ENCODE measurements at places on chromosomes 11 and 22.

- peak; percentile 21 for DNase-seq
Measured at GRCh38 chr11:94968334-94968958, 4.9 kb downstream of the CWC15 start.

GRCh38 chr11:46738887-46739286 lies 19.9 kb downstream of the F2 start:
- DNase-seq: no peak

GRCh38 chr22:36901411-36902142 lies 11.9 kb upstream of the CSF2RB start:
- peak; percentile 96 for DNase-seq

DNA sequence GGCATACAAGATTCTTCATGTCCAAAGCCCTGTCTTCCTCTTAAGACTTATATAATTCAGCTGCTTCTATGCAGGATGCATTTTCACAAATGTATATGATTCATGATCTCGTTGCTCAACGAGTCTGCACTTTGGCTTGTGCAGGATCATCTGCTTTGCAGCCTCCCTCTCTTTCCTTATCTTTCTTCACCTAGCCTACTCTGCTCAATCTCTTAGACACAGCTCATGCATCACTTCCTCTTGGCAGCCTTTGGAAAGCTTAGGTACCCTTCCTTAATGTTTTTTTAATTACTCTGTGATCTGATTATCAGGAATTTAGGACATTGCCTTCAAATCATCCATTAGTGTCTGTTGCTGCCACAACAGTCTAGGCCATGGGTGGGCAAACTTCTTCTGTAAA lies 673.8 kb downstream of the NELL1 start:
- DNase-seq: peak; percentile 1

GRCh38 chr11:123434262-123434661 lies 4.2 kb downstream of the GRAMD1B start:
- DNase-seq: no peak

DNA sequence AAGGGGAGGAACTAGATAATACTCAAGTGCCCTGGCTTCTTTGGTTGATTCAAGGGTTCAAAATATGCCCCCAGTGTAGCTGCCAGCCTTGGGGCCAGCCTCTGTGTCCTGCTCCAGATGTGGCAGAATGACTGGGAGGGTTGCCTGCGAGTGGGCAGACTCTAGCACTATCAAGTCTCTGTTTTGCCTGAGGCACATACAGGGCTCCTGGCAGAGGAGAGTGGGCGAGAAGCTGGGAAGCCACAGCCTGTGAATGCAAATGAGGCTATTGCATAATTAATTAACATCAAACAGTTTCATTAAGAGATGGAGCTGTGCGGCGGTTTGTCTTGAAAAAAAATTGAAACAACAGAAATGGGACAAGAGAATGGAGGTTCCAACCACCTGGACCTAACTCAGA lies 50.8 kb downstream of the BUD13 start:
- DNase-seq: no peak

- DNase-seq: peak; percentile 73
Measured at GRCh38 chr22:23219822-23220484, 39.6 kb downstream of the BCR start.

DNA sequence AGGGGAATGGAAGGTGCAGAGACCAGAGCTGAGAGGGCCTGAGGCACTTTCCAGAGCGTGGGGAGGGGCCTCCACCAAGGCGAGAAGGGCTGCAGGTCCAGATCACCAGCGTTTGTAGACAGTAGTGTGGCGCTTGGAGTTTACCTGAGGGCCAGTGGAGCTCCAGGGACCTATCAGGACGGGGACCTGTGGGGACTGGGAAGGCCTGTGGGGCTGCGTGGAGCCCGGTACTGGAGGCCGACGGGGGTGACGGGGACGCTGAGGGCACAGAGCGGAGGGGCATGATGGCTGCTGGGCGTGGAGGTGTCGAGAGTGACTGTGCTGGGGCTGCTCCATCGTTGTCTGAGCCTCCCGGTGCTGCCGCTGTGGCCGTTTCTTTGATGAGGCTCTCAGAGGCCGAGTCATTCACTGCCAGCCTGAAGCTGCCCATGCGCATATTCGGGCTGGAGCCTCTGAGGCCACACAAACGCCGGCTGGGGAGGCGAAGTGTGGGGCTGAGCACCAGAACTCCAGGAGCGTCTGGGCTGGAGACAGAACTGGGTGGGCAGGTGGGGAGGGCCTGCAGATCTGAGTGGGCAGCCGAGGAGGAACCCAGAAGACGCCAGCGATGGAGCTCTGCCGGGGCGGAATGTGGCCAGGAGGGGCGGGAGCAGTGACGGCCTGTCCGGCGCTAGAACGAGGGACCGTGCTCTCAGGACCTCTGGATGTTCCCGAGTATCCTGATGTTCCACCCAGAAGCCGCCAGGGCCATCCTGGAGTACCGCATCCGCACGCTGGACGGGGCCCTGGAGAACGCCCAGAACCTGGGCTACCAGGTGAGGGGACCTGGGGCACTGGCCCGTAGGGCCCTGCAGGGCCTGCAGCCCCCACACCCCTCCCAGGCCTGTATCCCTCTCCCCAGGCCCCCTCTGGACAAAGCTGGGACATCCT lies 2.6 kb downstream of the PGGHG start:
- DNase-seq: no peak

DNA sequence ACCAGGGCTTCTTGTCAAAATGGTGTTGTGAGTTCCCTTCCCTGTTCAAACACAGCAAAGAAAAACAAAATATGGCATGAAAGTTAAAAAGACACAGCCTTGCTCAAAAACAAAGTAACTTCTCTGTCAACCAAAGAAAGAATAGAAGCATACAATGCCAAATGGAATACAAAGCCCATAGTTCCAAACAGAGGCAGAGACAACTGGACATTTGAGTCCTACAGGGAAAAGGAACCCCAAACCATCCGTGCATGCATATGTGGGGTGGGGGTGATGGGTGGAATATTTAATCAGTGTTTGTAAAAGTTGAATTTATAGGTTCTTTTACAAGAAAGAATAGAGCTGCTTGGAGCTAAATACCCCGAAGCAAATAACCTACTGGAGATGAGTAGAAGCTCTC lies 218.7 kb downstream of the FAM76B start:
- no peak for DNase-seq

GRCh38 chr11:115649461-115649860 lies 145.2 kb upstream of the CADM1 start:
- no peak for DNase-seq
